ENCODE measurements at places on chromosomes 6 and 20. TPM values are rescaled to one million over a fixed set of nuclear protein-coding genes. Genes with fewer than 3 reads are reported as not detected.

DNA sequence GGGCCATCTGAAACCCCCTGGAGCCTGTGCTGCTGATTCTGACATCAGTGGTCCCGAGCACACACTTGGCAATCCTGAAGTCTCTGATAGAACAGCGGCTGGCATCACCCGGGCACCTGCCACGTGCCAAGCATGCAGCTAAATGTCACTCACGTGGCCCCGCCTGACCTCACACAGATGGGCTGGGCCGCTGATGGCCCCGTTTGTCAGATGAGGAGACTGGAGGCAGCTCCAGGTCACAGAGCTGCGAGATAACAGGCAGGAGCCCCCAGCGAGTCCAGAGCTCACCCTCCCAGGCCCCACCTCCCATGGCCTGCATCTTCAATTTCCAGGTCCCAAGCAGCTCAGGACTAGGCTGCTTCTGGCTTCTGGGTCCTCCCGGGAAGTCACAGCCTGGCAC lies 67.2 kb downstream of the YTHDF1 start:
- DNase-seq, result no peak

DNA sequence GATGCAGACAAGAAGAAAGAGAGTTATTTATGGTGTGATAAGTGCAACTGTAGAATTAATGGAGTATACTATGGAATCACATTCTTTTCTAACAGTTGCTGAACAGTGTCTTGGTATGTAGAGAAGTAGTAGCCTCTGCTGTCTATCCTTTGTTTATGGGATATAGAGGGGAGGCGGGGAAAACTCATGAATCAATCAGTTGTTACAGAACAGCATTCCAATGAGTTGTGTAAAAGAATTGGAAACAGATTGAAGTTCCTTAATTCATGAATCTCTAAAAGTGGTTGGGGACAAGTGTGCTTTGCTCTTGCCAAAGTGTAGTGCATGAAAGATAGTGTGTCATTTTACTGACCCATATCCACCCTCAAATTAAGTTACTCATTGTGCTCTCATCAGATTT lies 77.7 kb downstream of the FLRT3 start:
- DNase-seq, result no peak

DNA sequence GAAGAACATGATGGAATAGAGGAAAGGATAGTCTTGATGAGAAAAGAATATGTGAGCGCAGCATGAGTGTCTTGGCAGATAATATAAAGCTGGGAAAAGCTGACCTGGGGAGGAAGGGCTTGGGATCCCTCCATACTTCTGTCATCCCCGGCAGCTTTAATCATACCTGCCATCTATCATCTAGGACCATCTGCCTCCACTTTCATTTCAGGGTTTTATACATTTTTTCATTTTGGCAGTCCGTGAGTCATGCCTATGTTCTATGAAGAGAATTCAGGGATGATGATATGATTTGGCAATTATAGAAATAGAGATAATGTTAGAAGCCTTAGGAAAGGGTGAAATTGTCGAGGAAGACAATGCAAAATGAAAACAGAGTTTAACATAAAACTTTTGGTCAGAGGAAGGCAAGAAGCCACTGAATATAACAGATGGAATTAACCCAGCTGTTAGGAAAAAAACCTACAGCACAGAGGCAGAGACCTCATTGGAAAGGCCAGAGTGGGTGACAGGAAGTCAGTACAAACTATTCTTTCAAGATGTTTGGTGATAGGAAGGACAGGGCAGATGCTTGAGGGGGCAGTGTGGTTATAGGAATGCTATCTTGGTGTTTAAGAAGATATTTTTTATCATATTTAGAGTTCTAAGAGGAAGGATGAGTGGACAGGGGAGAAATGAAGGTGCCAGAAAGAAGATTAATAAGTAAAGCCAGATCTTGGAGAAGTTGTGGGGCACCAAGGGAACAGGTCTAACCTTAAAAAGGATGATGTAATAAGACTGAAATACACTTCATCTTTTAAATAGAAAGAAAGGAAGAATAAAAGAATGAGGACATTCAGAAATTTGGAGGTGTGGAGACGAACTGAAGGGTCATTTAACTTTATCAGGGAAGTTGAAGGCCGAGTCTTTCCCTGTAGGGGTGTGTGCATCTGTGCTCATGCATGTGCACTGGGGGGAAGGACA lies 37.8 kb downstream of the MARCKS start:
- no peak for DNase-seq

GRCh38 chr20:62238569-62239277 lies 402 bp downstream of the OSBPL2 start:
- no peak for DNase-seq

GRCh38 chr6:51753635-51754034 lies 333.8 kb downstream of the PKHD1 start:
- DNase-seq, result no peak

- DNase-seq, result no peak
Measured at GRCh38 chr6:167532410-167533288, 207.8 kb downstream of the TTLL2 start.

- no peak for DNase-seq
Measured at GRCh38 chr6:163738725-163739407, 324.3 kb downstream of the QKI start.

GRCh38 chr6:43070028-43070632 lies 6.0 kb upstream of the PTK7 start:
- no peak for DNase-seq

DNA sequence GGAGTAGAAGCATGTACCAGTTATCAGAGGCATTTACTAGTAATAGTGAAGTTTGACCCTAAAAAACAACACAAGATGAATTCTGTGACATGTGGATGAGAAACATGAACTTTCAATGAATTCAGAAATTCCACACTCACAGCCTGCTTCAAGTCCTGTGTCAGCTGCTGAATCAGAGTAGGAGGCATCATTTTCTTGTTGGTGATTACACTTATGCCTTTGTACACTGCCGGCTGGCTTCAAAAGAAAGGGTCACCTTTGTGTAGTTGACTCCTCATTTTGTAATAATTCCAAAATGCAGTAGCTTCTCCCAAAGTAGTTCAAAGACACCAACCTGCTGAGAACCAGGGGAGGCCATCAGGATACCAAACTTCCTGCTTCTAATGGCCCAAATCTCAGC lies 165.5 kb downstream of the BACH2 start:
- no peak for DNase-seq

DNA sequence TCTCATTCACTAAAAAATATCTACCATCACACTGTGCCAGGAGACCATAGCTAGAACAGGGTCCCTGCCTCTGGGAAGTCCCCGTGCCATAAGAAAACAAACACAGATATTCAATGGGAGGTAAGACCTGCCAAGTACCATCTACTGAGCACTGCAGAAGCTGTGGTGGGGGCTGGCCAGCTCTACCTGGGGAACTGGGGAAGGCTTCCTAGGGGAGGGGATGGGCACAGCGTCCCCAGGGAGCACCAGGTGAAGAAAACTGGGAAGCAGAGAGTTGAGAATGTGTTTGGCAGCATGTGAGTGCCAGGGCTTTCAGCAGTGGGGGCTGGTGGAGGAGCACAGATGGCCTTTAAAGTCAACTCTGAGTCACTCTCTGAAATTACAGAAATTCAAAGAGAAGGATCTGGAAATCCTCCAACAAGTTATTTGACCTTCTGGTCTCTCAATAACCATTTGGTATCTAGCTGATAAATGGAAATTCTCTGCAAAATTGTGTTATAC lies 85.2 kb downstream of the SHLD1 start:
- no peak for DNase-seq

DNA sequence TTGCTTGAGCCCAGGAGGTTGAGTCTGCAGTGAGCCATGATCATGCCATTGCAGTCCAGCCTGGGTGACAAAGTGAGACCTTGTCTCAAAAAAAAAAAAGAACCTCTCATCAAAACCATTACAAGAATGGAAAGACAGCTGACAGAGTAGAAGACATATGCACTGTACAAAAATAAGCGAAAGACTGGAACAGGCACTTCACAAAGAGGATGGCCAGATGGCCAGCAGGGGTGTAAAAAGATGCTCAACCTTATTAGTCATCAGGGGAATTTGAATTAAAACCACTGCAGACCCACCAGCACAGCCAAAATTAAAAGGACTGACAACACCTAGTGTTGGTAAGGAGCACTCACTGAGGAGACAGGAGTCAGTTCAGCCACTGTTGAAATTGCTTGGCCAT lies 13.5 kb upstream of the TAF4 start:
- DNase-seq, result no peak

- no peak for DNase-seq
Measured at GRCh38 chr6:27624694-27625262, 151.9 kb upstream of the ZNF184 start.

- DNase-seq, result no peak
Measured at GRCh38 chr20:16098890-16099639, 474.2 kb downstream of the KIF16B start.

The PDCD2 gene
- total RNA-seq, result 42.6 TPM

The AIF1 gene
- 4.1 TPM for total RNA-seq

The ABHD16B gene
- total RNA-seq, result not detected

The SLC16A10 gene
- 13.6 TPM for total RNA-seq

The ADTRP gene
- total RNA-seq, result 2.5 TPM

The OR2B6 gene
- total RNA-seq, result not detected

The MCCD1 gene
- not detected for total RNA-seq
